ENCODE measurements at places on chromosomes 3 and 15.

- peak; percentile 63 for DNase-seq
Measured at GRCh38 chr3:120449701-120450599, 842 bp downstream of the FSTL1 start.

- DNase-seq, result peak; percentile 24
Measured at GRCh38 chr3:140588558-140588957, 89.3 kb upstream of the TRIM42 start.

GRCh38 chr15:52337198-52337853, 41.7 kb upstream of the MYO5C start:
- peak; percentile 75 for DNase-seq

GRCh38 chr3:130539005-130539404, 22.0 kb downstream of the COL6A6 start:
- no peak for DNase-seq

GRCh38 chr3:45950131-45950530, 6.9 kb downstream of the CXCR6 start:
- DNase-seq, result no peak

GRCh38 chr15:50100486-50100885, 18.5 kb downstream of the ATP8B4 start:
- no peak for DNase-seq
